ENCODE measurements at places on chromosomes 12 and 14. TPM values are rescaled to one million over a fixed set of nuclear protein-coding genes. Genes with fewer than 3 reads are reported as not detected.

- peaks cover 4% of the 10 kb centered on the region for H3K4me1 ChIP-seq
- DNase-seq, result no peak
- no peaks in the 10 kb centered on the region for H3K27me3 ChIP-seq
Measured at GRCh38 chr12:39392154-39392925, 50.6 kb downstream of the KIF21A start.

DNA sequence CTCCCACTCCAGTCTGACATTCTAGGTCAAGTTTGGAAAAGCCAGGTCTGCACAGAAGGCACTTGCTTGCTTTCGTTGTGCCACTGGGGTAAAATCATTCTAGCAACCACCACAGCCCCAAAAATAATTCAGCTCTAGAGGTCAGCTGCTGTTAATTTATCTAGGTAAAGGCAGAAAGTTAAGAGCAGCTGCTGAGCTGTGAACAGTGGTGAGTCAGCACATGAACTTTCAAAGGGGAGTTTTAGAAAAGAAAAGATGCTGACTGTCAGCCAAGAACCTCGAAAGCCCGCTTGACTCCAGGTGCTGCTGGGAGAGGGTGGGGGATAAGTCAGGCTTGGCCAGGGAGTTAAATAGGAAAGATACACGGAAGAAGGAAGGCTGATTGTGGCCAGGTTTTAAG lies 12.7 kb downstream of the CCDC197 start:
- peak overlapping the region; percentile 31 for H3K4me3 ChIP-seq
- H3K4me1 ChIP-seq, result peaks cover 53% of the 10 kb centered on the region
- H3K27me3 ChIP-seq, result peaks cover 15% of the 10 kb centered on the region
- no peak overlapping the region for H3K27ac ChIP-seq
- no peaks in the 10 kb centered on the region for H3K36me3 ChIP-seq
- DNase-seq, result no peak

- H3K27me3 ChIP-seq, result peaks cover 7% of the 10 kb centered on the region
- DNase-seq, result no peak
- no peak overlapping the region for H3K27ac ChIP-seq
- no peak overlapping the region for H3K4me3 ChIP-seq
- no peaks in the 10 kb centered on the region for H3K36me3 ChIP-seq
Measured at GRCh38 chr12:1848745-1849144, 28.4 kb downstream of the LRTM2 start.

GRCh38 chr12:56300644-56301464 lies 724 bp upstream of the CS start:
- peak overlapping the region; percentile 92 for H3K27ac ChIP-seq
- H3K4me1 ChIP-seq, result peaks cover 35% of the 10 kb centered on the region
- no peaks in the 10 kb centered on the region for H3K27me3 ChIP-seq
- H3K4me3 ChIP-seq, result peak overlapping the region; percentile 96

- H3K27ac ChIP-seq, result no peak overlapping the region
- no peak overlapping the region for H3K4me3 ChIP-seq
- peaks cover 40% of the 10 kb centered on the region for H3K4me1 ChIP-seq
Measured at GRCh38 chr12:122094735-122095631, 16.4 kb downstream of the MLXIP start.

Gene MYO1H
- not detected for total RNA-seq

All from activated naive CD8-positive, alpha-beta T cell treated with anti-CD3 and anti-CD28 coated beads, Interleukin-2, amount 10 ng/mL, durations not matched to agents 7 days and 5 days (primary cell).